Cardiac septum (tissue), 1 donor: ENCODE measurements at places on chromosomes 2 and 18. TPM values are rescaled to one million over a fixed set of nuclear protein-coding genes. Genes with fewer than 3 reads are reported as not detected.

DNA sequence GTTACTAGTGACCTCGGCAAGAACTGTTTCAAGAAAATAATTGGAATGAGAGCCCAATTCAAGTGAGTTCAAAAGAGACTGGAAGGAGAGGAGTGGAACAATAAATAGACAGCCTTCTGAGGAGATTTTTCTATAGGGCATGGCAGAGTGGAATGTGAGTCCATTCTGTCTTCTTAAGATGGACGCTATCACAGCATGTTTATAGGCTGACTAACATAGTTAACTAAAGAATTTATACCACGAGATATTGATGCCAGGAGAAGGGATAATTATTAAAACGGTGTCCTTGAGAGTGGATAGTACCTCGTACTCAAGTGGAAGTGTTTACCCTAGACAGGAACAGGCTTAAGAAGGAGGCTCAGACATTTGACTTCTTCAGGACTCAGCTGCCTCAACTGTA, 143.5 kb upstream of the RBBP8 start:
- no peak for DNase-seq

DNA sequence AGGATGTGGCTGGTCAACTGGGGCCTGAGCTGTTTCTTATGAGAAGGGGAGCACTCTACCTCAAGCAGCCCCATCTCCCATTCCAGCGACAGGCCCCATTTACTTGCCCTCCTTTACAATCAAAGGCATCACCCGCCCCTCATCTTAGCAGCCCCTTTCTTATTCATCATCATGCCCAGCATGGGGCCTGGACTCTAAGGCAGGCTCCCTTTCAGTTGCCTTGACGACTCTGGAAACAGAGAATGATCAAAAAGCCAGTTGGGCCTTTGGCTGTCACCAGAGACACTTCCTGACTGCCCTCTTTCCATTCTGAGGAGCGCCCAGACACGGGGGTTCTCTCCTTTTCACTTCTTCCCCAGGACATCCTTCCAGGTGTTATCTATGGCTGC, 11.2 kb downstream of the CELF4 start:
- peak; percentile 10 for DNase-seq

The ERICH2 gene
- 1.7 TPM for total RNA-seq

- no peak for DNase-seq
Measured at GRCh38 chr2:112756207-112756606, 8.2 kb downstream of the CKAP2L start.

DNA sequence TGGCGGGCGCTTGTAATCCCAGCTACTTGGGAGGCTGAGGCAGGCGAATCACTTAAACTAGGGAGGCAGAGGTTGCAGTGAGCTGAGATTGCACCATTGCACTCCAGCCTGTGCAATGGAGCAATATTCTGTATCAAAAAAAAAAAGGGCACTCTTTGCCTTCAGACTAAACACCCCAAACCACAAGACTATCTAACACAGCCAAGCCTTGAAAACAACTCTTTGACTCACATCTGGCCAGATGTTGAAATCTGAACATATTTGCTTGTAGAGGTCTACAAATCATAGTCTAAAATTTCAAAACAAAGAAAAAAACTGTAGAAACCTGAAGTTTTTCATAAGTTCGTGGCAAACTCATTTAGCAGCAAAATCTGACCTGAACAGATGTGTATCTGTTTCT, 94.9 kb downstream of the FAM161A start:
- no peak for DNase-seq

DNA sequence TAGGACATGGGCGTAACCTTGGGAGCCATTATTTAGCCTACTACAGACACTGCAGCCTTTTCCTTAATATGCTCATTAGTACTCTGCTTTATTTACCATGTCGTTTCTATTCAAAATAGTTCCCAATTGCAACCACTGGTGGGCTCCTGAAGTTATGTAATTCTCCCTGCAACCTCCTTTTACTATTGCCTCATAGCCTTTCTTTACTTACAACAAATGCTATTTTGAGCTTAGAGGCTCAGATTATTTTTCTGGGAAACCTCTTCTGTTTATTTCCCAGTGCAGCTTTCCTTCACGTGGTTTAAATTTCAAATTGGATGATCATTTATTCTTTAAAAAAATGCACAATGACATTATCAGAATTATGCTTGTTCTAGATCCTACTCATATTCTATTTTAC, 492.3 kb upstream of the TMEFF2 start:
- no peak for DNase-seq

DNA sequence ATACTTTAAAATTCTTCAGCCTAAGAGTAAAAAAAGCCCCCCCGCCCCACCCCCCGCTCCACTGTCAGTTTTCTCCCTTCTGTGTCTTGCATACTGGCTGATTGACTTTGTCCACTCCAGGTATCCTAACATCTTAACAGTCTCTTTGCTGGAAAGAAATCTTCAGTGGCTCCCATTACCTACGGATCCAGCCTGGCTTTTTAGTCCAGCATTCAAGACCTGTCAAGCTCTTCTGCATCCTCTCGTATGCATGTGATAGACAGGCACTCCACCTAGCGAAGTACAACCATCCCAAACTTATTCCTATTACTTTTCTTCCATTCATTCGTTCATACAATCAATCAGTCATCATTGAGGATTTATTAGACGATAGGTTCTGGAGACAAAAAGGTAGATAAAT, 288.1 kb downstream of the MYCN start:
- DNase-seq, result no peak

DNA sequence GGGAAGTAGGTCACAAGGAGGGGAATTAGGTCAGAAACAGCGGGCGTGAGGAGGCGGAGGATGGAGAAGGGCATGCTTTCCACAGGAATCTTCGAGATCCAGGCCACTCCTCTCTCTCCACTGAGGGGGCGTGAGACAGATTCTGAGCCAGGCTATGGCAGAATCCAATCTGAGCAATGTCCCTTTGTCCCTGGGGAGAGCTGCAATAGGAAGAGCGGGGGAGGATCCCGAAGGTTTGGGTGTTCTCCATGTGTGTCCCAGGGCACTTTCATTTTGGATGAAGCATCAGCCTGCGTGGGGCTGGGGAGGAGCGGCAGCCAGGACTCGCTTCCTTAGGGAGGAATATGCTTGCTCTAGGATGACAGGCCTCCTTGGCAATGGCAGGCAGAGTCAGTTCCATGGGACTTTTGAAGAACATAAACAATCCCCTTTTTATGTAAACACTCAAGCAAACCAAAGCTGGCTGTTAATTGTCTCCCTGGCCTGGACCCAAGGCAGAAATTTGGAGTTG, 84.0 kb downstream of the LIPG start:
- peak; percentile 78 for DNase-seq

DNA sequence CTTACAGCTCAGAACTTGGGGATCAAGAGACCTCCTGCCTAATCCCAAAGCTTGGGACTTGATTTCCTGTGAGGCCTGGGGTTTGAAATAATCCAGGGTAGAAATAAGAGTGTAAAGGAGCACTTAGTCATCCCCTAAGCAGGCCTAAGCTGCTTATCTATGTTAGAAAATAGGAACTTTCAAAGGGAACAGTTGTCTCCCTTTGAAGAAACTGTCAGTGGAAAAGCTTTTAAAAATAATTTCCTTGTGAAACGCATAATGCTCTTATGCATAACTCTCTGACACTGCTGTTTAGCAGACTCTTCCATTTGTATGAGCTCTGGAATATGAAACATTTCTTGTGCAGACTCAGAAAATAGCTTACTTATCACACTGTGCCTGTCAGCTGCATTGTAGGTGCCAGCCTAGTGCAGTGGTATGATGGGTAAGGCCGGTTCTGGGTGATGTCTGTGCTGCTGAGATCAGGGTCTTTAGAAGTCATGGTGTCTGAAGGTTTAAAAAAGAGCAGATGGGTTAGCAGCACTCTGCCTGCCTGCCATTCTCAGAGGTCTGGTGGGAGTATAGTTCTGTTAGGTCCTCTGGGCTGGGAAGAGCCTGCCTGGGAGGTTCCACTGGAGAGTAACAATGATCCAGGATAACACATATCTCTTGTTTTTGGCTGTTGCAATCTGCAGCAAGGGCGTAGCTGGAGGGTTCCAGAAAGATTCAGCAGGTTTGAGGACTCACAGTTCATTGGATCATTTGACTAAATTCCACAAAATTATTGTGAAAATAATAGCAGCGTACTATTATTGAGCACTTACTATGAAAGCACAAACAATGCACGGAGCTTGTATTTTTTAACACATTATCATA, 283.2 kb upstream of the MEX3C start:
- DNase-seq, result no peak

The GLI2 gene
- 1.8 TPM for total RNA-seq

DNA sequence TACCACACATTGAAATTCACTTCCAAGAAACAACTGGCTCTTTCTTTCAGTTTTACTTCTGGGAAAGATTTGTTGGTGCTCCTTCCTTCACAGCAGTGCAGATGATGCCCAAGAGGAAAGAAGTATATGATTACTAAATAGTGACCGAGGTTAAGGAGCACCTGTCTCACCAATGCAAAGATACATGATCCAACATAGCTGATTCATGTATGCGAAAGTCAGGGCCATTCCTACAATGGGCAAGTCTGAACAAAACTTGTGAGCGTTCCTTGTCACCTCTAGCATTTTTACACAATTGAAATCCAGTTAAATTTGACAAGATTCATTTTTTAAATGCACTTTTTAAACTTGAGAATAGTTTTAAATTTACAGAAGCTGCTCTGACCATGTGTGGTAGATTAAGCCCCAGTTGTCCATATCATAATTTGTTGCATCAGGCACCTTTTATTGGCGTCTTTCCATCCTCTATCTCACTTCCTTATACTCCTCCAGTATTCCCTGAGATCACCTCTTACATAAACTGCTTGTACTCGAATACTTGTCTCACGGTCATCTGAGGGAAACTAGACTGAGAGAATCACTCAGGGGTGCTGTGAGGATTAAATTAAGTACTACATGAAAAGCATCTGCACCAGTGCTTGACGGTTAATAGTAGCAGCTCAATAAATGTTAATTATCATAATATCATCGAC, 438.8 kb upstream of the CDH20 start:
- no peak for DNase-seq

The SLC9A4 gene
- not detected for total RNA-seq

The TCF7L1 gene
- 6.0 TPM for total RNA-seq
